Left lung (tissue), 14 donors: ENCODE measurements at places on chromosomes 2 and 18. TPM values are rescaled to one million over a fixed set of nuclear protein-coding genes. Genes with fewer than 3 reads are reported as not detected.
A peak's percentile ranks its signal among the peaks of the same experiment; 100 is the strongest.

- no peak for DNase-seq
Measured at GRCh38 chr18:31217038-31217849, 54.6 kb upstream of the DSC1 start.

GRCh38 chr18:12990641-12990966 is 558 bp upstream of the CEP192 start:
- DNase-seq: no peak

UGT1A5 gene
- not detected for total RNA-seq

TANC1 gene
- total RNA-seq: 40.1 TPM

- no peak for DNase-seq
Measured at GRCh38 chr2:10188211-10188610, 65.7 kb downstream of the RRM2 start.

- DNase-seq: no peak
Measured at GRCh38 chr2:10389573-10389972, 58.6 kb downstream of the ODC1 start.

- DNase-seq: peak; percentile 48
Measured at GRCh38 chr2:6692056-6692455, 173.7 kb downstream of the CMPK2 start.
